ENCODE measurements at places on chromosomes 11 and 22. TPM values are rescaled to one million over a fixed set of nuclear protein-coding genes. Genes with fewer than 3 reads are reported as not detected.
A peak's percentile ranks its signal among the peaks of the same experiment; 100 is the strongest.

GRCh38 chr11:70432065-70432464, 33.7 kb downstream of the CTTN start:
- no peak for DNase-seq

DNA sequence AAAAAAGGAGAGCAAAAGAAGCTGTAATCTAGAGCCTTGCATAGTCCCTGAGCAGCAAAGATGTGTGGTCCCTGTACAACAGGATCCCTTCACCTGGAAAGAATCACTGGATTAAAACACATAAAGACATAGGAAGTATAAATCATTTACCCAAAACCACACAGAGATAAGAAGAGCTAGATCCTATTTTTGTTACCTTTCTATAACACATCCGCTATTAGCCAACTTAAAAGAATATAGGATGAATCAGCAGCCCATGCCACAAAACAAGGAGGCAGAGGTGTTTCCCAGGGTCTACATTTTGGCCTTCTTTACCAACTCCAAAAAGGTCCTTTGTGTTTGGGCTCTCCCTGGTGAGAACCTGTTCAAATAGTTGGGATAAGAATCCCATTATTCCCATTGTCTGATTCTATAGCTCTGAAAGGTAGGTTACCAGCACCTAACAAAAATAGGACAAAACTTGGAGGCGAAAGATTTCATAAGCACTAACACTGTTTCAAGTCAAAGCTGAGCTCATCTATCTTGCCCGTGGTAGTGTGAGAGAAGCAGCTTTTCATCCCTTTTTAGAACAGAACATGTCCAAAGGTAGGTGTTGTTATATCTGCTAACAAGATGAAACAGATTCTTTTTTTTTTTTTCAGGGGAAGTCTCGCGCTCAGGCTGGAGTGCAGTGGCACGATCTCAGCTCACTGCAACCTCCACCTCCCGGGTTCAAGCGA, 26.8 kb downstream of the PAK1 start:
- no peak for DNase-seq

DNA sequence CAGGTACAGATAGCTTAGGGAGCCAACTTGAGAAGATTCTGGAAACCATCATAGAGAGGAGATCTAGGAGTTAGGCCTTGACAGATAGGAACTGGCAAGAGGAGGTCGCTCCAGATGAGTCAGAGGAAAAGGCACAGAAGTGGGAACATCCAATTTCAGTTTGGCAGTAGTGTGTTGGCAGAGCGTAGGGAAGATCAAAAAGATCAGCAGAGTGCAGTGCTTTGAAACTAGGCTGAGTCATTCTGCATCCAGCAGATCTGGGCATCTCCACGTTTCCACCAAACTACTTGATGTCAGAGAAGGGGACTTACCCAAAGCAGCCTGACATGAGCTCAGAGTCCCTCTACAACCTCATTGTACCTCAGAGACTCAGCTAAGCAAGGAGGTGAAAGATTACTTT, 58.5 kb downstream of the GAB4 start:
- DNase-seq = peak; percentile 71

- DNase-seq = peak; percentile 55
These were observed 39.0 kb downstream of the RRAS2 start for GRCh38 chr11:14320020-14320419.

SMTNL1 gene
- total RNA-seq = not detected

MMP13 gene
- total RNA-seq = not detected

GRCh38 chr22:38963872-38964271, 6.5 kb downstream of the APOBEC3A start:
- DNase-seq = no peak

SUSD2 gene
- 0.22 TPM for total RNA-seq

GRCh38 chr22:19361501-19362103, 69.9 kb downstream of the HIRA start:
- DNase-seq = no peak

DNA sequence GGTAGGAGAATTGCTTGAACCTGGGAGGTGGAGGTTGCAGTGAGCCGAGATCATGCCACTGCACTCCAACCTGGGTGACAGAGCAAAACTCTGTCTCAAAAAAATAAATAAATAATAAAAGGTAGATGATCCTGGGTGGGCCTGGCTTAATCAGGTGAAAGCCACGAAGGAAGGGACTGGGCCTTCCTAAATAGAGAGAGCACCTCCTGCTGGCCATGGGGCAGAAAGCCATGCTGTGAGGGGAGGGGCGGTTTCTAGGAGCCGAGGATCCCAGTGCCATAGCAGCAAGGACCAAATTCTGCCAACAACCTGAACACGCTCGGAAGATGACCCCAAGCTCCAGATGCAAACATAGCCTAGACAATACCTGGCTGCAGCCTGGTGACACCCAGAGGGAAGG, 24.5 kb upstream of the DGKZ start:
- DNase-seq = peak; percentile 50

DNA sequence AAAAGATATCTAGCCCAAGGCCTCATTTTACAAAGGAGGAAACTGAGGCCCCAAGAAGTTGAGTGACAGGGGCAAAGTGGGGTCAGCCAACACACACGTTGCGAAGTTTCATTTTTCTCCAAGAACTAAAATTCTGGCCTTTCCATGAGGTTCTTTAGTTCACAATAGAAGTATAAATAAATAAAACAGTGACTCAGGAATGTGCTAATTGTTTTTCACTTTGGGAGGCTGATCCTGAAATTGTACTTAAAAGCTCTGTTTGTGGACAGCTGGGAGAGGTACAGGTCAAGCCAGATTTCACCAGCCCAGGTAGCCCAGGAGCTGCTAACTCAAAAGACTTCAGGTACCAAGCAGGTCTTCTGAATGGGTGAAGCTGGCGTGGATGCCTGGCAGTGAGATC, 105.2 kb downstream of the TRAF6 start:
- DNase-seq = no peak

DNA sequence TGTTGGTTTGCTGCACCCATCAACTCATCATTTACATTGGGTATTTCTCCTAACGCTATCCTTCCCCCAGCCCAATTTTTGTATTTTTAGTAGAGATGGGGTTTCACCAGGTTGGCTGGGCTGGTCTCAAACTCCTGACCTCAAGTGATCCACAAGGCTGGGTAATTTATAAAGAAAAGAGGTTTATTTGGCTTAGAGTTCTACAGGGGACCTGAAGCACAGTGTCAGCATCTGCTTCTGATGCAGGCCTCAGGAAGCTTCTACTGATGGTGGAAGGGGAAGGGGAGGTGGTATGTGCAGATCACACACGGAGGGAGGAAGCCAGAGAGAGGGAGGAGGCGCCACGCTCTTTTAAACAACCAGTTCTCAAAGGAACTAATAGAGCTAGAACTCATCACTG, 25.8 kb downstream of the TANGO2 start:
- DNase-seq = no peak

GRCh38 chr11:118366287-118366686, 6.9 kb downstream of the UBE4A start:
- DNase-seq = no peak

DNA sequence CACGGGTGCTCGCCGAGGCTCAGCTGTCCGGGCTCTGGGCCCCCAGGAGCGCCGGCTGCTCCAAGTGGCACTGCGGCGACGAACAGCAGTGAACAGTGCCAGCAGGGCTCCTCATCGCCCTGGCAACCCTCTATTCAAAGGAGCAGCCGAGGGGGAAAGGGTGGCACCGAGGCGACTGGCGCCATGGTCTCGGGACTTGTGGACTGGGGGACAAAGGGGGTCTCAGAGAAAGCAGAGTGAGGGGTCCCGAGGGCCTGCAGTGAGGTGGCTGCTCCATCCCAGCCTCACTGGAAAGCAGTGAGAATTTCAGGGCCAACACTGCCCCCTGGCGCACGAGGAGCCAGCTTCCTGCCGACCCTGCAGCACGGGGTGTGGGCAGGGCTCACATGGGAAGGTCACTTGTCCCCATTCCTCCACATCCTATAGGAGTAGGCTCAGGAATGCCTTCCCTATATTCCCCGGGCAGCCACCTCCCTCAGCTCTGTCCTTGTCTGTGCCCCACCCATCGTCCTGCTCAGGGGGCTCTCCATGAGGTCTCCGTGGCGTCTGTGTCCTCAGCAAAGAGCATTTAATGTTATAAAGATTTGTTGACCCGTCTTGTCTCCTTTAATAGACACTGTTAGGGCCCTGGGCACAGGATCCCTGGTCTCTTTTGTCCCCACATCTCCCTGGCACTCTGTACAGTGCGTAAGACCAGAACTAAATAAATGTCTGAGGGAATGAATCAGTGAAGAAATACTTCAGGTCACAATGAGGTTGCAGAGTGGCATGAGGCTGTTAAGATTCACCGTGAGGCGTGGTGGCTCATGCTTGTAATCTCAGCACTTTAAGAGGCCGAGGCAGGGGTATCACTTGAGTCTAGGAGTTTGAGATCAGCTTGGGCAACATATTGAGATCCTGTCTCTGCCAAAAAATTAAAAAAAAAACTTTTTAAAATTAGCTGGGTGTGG, 26.4 kb downstream of the LRFN4 start:
- peak; percentile 79 for DNase-seq

LRRC32 gene
- total RNA-seq = 2.5 TPM

- DNase-seq = no peak
These were observed 35.4 kb downstream of the SBF1 start for GRCh38 chr22:50439314-50439870.

All from activated naive CD4-positive, alpha-beta T cell treated with anti-CD3 and anti-CD28 coated beads for 36 hours (primary cell).